D721Med (cell line): ENCODE measurements at places on chromosomes 2 and 18.

- DNase-seq, result no peak
Observed at GRCh38 chr18:78793313-78794070, 186.1 kb upstream of the SALL3 start.

DNA sequence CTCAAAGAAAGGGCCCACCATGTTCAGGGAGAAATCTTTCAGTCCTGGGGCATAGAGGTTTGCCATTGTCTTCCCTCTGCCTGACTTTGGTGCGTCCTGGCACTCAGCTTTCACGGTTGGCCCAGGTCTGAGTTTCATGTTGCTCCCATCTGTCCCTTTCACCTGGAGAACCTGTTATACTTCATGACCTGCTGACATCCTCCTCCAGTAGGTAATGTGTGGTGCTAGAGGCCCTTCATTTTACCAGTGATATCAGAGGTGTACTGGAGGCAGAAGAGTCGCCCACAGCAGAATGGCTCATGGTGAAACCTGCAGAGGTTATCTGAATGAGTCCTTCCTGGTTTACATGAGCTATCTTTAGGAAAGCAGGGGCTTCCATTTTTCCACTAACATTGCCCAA is 128.8 kb upstream of the DLX2 start:
- DNase-seq, result no peak

GRCh38 chr2:231353469-231353868 is 42.0 kb upstream of the B3GNT7 start:
- no peak for DNase-seq

DNA sequence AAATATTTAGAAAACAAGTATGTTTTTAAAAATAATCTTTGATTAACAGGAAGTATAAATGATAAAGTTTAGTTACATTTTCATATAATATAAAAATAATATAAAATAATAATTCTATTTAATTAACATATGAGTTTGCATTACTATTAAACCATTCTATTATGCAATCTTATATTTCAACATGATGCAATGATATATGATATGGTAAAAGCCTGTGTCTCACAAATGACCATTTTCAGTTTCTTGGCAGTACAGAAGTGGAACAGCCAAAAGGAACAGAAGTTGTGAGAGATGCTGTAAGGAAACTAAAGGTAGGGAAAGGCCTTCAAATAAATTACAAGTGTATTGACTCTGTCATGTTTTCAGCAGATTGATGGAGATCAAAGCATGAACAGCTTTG is 230.8 kb downstream of the GULP1 start:
- DNase-seq, result no peak

DNA sequence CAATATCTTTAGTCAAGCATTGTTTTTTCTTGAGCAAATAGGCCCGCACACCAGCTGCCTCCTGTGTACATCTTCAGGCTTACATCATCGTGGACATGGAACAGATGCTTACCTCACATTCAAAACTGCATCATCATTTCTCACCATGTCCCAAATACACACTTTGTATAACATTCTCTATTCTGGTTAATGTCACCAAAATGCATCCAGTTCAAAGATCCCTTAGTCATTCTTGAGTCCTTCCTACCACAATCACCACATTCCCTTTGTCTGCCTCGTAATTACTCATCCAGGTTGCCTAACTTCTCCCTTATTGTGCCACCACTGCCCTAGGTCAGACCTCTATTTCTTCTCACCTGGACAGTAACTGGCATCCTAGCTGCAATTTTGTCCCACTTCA is 373.7 kb upstream of the GALNT5 start:
- no peak for DNase-seq

DNA sequence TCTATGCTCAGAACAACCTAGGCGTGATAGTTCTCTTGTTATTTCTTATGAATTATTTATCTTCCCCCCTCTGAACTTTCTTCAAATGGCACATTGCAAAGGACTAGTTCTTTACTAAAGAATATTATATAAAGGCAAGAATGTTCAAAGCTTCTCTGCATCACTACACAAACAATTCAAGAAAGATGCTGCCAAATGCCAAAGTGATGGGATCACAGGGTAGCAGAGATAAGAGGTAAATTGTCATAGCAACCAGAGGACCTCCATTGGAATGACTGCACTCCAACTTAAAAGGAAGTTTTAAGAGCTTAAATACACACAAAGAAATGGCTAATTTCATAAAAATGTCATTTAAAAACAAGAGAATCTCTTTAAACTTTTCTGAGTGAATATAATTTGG is 72.8 kb downstream of the AQP4 start:
- DNase-seq, result no peak

DNA sequence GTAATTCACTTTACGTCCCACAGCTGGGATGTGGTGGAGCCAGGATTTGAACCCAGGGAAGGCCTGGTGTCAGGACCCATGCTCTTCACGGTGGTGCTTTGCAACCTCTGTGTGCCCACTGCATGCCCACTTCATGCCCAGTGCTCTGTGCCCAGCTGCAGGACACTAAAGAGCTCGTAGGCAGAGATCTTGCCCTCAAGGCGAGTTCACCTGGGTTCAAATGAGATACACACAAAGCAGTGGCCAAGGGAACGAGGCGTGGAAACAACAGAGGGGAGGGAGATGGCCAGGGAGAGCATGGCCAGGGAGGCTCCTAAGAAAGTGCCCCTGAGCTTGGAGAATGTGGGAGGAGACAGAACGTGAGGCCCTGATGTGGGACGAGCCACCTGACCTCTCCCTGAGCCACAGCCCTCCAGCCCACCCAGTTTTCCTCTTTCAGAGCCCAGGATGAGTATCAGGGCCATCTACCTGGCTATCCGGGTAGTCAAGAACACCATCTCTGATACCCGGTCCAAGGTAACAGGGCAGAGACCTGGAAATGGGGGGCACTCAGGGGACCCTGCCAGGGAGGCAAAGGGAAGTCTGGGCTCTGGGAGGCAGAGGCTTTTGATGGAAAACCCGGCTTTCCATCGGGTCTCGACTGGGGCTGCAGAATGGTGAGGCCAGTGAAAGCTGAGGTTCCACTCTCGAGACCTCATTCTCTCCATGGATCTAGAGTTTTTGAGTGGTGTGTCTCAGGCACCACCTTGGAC is 20.4 kb downstream of the MROH2A start:
- DNase-seq, result no peak

- no peak for DNase-seq
Observed at GRCh38 chr18:35905436-35905835, 67.0 kb upstream of the RMP24 start.

DNA sequence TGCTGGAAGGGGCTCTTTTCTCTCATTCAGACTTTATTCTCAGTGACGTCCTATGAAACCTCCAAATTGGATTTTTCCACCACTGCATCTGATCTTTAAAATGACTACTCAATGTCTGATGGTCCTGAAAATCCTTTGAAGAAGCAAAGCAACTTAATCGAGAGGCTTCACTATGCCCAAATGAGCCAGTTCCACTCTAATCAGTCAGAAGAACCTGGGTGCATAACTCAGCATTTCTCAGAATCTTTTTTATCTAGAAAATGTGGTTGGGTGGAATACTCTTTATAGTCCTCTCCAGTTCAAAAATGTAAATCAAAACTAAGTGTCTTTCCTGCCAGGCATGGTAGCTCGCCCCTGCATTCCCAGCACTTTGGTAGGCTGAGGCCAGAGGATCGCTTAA is 60.7 kb downstream of the PRELID3A start:
- no peak for DNase-seq

DNA sequence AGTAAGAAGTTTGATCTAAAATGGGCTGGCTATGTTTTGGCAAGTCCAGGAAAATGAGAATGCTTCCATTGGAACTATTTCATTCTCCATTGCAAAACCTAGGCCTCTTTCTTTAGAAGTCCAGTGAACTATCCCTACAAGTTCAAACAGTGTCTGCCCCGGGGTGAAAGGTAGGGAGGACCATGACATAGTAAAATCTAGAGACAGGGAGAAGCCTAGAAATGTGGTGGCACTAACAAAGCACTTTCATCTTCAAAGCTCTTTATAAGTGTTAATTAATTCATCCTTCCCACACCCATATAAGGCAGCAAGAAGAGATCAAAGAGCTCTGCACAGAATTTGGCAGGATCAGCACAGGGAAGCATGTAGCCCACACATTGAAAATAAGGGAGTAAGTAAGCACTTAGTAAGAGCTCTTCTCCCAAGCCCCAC is 214.5 kb downstream of the IRS1 start:
- DNase-seq, result no peak

DNA sequence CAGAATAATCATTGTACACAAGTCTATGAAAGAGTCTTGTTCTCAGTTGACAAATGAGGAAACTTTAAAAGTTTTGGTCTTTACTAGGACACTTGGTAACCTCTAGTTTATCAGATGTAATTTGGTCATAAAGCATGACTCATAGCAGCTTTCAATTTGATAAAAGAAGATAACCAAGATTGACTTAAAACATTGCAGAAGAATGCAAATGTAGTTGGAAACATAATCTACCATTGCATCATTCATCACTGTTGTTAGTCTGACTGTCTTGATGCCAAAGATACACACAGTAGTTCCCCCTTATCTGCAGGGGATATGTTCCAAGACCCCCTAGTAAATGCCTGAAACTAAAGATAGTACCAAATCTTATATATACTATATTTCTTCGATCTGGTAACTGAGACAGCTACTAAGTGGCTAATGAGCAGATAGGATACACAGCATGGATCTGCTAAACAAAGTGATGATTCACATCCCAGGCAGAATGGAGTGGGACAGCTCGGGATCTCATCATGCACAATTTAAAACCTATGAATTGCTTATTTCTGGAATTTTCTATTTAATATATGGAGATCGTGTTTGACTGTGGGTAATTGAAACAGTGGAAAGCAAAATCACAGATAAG is 131.4 kb upstream of the CCDC68 start:
- DNase-seq, result no peak

DNA sequence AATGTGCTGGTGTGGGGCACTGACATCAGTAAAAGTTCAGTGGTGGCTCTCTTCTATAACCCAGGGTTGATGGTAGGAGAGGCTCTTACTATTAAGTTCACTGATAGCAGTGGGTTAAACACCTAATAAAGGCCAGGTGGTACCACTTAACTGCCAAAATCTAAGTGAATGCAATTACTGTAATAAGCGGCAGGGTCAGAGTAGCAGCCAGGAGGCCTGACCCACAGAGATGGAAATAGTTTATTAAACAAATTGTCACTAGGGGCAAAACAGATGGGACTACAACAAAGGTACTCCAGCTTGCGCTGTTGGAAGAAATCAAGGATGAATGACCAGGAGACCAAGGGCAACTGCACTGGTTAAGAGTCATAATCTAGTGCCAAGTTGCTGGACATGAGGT is 26.6 kb downstream of the ZSWIM2 start:
- DNase-seq, result no peak

GRCh38 chr2:7825591-7826312 is 856.1 kb upstream of the ID2 start:
- DNase-seq, result no peak

DNA sequence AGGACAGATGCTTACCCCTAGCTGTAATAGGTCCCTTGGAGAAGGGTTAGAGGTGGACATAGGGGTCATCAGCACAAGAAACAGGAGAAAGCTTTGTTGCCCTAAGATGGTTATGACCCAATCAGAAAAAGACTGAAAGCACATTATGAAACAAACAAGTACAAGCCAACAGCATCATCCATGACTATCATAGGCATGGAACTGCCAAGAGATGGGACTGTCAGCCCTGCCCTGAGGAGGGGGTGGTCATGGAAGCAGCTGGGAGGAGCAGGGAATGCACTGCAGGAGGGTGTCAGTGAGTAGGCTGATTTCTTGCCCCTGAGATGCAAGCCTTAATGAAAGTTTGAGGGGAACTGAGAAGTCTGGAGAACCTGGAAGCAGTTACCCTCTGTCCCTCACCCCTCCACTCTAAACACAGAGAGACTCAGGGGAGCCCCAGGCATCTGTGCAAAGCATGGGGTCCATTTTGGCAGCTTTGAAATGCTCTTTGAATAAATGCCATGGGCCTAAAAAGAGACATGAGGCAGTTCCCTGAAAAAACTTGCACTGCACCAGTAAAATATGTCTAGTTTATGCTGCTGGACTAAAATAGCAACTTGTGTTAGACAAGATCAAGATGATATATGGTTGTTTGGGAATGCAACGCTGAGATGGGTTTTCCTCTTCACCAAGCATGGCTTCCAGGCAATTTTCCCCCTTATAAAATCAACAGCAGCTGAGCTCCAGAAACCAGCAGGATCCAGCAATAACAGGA is 122.7 kb upstream of the ZFP36L2 start:
- no peak for DNase-seq
